GM18507 (cell line): ENCODE measurements at places on chromosomes 6 and 20.

DNA sequence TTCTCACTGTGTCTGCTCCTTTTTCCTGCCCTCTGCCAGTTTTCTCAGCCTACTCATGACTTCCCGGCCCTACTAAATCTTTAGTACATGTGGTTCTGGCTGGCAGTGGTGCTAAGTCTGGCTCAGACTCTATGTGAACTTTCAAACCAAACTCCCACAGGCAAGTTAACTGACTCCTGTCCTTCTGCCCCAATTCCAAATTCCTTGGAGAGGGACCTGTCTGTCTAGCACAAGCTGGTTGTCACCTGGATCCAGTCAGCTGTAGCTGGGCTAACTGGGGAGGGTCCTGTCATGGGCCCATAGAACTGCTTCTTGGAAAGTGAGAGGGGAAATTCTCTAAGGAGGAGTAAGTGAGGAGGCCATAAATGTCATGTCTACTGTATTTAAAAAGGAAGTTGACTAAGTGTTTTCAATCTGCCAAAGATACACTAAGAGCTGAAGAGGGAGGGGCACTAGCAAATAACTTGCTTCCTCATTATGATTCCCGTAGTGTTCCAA is 240.1 kb downstream of the KCNQ5 start:
- DNase-seq = no peak

DNA sequence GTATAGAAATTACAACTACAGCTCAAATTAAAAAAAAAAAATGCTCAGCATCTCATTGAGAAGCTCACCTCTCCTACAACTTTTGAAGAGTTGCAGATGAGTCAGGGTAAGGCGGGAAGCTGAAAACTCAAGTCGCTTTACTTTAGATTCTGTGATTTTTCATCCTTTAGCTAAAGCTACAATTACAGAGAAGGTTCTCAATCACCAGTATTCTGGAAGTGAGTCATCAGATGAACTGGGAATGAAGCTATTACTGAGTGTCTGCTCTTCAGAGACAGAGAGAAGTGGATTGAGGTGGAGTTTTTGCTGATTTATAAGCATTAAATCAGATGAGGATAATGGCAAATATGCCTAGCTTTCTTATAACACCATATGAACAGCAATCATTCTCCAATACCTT is 91.9 kb downstream of the TFAP2A start:
- DNase-seq = no peak

DNA sequence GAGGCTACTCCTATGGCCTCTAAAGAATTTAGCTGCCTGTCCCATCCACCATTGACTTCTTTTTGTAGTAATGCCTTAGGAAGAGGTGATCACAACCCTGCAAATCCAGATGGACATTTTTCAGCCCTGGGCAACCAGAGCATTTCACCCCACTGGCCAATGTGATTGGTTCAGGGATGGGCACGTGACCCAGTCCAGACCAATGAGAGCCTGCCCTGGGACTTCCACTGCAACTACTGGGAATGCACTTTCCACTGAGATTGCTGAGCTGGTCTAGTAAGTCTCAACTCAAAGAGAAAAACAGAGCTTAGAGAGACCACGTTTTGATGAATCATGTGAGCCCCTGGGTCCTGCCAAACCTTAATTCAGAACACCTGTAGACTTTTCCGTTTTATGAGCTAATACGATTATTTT is 8.9 kb upstream of the UBE2V1 start:
- no peak for DNase-seq

- no peak for DNase-seq
Observed at GRCh38 chr6:99563056-99563723, 5.3 kb downstream of the CCNC start.

DNA sequence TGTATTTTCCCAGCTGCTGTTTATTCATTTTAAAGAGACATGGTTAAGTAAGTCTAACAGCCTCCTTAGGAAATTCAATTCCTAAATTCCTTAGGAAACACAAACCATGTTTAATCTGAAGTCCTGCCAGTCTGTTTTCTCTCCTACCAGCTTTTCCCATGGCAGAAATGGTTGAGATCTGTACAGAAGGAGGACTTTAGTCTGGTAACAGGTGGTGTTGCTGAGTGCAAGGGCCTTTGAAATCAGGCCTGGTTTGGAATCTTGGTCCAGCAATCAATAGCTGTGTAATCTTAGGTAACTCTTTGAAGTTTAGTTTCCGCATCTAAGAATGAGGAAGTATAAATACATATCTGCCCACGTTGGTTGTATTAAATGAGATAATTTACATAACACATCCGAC is 232.5 kb downstream of the LAMA2 start:
- no peak for DNase-seq

- DNase-seq = no peak
Observed at GRCh38 chr20:34712525-34713192, 8.5 kb downstream of the TP53INP2 start.

- no peak for DNase-seq
Observed at GRCh38 chr20:646868-647233, 6.1 kb downstream of the SRXN1 start.

DNA sequence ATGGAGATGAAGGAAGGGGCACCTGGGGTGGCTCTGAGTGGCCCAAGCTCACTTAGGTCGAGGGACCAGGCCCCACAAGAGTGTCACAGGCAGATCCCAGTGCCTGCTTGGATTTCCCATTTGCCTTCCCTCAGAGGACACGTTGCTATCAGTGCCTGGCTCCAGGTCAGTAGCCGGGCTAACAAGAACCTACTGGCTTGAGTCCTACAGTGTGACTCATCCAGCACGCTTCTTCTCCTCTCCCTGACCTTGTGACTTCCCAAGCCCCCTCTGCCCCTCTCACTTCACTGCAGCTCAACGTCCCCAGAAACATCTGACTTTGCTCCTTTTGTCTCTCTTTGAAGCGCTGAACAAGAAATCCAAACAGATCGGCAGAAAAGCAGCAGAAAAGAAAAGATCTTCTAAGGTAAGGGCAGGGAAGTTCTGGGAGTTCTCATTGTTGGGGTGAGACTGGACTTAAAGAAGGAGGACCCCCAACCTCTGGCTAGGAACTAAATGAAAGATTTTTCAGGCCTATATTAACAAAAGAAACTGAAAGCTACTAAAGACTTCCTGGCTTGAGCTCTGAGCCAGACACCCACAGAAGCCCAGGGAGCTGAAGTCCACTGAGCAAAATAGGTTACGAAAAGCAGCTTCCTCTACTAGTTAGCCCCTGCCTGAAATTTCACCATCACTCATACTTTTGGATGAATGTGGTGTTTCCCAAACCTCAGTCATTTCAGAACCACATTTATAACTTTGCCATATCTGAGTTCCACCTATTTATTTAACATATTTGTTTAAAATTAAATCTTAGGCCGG is 21.5 kb downstream of the ASIP start:
- no peak for DNase-seq
